GM18507 (cell line): ENCODE measurements at places on chromosomes 16 and 17.

GRCh38 chr17:42275527-42276358, 448 bp downstream of the STAT5B start:
- no peak for DNase-seq

DNA sequence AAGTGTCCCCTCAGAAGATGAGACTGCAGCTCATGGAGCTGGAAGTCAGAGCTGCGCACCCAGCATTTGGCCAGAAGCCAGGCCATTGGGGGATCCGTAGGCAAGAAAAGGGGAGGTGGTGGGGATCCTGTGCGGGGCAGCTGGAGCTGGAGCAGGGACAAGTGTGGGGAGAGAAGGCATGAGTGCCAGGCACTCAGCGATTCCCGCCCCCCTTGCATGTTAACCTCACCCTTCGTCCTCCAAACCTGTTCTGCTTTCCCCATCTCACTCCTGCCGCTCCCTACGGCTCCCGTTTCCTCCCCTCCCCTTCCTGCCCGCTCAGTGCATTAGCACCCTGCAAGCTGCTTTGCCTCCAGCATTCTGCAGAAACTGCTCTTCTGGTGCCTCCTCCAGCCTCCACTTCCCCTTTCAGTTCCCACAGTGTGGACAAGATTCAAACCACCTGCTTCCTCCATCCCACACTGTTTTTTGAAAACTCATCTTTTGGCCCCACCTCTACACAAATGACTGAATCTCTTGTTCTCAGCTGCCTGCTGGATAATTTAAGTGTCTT, 5.6 kb downstream of the ALOX15 start:
- peak; percentile 32 for DNase-seq

- no peak for DNase-seq
Observed at GRCh38 chr16:29745121-29745852, 503 bp downstream of the C16orf54 start.

GRCh38 chr17:10357768-10358167, 15.0 kb downstream of the MYH13 start:
- DNase-seq: no peak

GRCh38 chr17:67435122-67435521, 58.0 kb downstream of the PITPNC1 start:
- DNase-seq: no peak

DNA sequence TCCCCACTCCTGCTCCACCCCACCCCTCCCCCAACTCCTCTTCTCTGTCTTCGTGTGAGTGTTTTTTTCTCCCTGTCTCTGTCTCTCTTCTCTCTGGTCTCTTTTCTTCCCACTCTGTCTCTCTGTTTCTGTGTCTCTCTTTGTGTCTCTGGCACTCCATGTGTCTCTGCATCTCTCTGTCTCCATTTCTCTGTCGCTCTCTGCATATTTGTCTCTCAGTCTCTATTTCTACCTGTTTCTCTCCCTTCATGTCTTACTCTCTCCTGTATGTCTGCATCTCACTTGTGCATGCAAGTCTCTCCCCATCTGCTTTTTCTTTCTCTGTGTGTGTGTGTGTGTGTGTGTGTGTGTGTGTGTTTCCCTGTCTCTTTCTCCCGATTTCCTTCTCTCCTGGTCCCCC, 68.2 kb downstream of the LYRM1 start:
- DNase-seq: no peak

DNA sequence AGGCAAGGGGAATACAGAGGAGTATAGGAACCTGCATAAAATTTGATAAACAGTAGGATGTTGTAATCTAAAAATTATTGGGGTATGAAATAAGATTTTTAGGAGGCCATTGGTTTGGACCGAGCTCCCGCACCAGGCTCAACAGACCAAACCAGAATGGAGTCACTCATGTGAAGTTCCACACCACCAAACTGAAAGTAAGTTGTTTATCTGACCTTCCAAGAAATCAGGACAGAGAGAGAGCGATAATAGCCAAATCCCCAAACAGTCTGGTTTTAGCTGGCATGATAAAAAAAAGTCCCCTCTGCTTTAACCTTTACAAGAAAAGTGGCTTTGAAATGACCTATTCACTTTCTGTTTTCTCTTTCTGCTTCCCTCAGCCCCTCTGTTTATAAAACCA, 45.7 kb upstream of the SIAH1 start:
- DNase-seq: no peak

GRCh38 chr16:4015275-4016004, 100.8 kb downstream of the ADCY9 start:
- DNase-seq: no peak

GRCh38 chr17:63126607-63127006, 160.6 kb downstream of the TANC2 start:
- no peak for DNase-seq

GRCh38 chr16:58481931-58482330, 18.0 kb upstream of the NDRG4 start:
- DNase-seq: no peak

DNA sequence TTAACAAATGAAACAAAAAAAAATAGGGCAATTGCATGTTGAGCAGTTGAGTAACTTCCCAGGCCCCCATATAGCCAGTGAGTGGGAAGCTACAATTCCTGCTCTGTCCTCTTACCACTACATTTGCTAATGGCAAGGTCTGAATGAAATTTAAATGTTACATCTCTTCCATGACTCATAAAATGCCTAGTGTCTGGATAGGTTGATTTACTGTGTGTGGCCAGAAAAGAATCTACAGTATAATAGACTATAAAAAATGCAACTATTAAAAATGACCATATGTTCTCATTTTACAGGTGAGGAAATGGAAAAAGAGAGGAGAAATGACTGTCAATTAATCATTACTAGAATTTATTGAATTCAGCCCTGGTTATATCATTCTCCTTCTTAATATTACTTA, 1199.3 kb downstream of the CDH11 start:
- no peak for DNase-seq

DNA sequence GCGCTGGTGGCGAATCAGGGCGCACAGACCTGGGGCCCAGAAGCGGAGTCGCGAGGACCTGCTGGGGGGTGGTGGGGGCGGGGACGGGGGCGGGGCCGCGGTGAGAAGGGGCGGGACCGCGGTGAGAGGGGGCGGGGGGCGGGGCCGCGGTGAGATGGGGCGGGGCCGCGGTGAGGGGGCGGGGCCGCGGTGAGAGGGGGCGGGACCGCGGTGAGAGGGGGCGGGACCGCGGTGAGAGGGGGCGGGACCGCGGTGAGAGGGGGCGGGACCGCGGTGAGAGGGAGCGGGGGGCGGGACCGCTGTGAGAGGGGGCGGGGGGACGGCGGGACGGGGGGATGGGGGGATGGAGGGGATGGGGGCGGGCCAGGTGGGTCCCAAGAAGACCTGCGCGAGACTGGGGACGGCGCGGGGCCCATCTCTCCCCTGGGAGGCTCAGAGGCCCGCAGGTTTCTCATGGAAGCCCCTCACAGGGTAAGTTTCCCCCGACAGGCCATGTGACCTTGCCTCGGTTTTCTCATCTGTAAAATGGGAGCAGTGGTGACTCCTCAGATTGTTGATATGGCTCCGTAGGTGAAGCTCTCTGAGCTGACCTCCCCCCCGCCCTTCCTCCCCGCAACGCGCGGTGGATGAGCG, 28.6 kb upstream of the DBNDD1 start:
- no peak for DNase-seq

- DNase-seq: no peak
Observed at GRCh38 chr16:70696952-70697593, 11.2 kb upstream of the MTSS2 start.

DNA sequence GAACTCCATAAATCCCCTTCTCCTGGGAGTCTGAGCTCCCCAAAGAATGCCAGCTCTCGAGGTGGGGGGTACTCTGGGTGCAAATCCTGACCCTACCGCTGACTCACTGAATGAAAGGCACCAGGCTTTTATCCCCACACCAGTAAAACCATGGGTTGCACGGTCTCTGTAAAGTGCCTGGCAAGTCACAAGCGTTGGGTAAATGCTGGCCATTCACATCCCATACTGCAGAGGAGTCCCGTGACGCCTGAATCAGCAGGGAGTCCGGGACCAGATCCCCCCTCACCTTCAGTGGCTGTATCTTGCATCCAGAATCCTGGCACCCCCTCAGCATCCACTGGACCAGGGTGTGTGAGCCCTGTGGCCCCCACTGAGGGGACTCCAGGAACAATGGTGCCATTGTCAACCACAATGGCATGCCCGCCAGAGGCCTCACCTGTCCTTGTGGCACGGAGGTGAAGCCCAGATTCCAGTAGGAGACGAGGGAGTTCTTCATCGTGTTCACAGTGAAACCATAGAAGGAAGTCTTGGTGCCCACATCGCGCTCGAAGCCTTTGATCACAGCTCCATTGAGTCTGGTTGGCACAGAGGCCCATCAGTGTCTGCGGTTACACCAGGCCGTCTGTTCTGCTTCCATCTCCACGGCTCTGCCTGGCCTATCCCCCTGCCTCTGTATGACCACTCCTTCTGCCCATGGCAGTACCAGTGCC, 13.3 kb downstream of the ST6GALNAC2 start:
- no peak for DNase-seq

DNA sequence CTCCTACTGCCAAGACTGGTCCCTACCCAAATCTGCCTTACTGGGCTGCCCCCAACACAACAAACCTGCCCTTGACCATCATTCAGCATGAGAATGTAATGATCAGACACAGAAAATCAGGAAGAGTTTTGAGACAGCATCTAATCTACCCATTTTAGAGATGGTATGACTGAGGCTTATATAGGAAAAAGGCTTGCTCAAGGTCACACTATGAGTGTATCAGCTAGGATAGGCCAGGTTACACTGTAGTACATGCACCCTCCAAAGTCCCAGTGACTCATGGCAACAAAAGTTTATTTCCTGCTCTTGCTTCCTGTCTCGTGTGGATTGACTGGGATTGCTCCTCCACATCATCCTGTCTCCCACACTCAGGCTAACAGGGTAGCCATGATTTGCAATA, 27.9 kb downstream of the NLRC5 start:
- DNase-seq: no peak
